ENCODE measurements at places on chromosomes 16 and 17.

GRCh38 chr16:76885776-76886537 lies 305.0 kb upstream of the MON1B start:
- no peak for DNase-seq

GRCh38 chr16:79419148-79419547 lies 181.4 kb downstream of the MAF start:
- no peak for DNase-seq

- no peak for DNase-seq
Measured at GRCh38 chr17:28047806-28048205, 5.3 kb downstream of the NLK start.

DNA sequence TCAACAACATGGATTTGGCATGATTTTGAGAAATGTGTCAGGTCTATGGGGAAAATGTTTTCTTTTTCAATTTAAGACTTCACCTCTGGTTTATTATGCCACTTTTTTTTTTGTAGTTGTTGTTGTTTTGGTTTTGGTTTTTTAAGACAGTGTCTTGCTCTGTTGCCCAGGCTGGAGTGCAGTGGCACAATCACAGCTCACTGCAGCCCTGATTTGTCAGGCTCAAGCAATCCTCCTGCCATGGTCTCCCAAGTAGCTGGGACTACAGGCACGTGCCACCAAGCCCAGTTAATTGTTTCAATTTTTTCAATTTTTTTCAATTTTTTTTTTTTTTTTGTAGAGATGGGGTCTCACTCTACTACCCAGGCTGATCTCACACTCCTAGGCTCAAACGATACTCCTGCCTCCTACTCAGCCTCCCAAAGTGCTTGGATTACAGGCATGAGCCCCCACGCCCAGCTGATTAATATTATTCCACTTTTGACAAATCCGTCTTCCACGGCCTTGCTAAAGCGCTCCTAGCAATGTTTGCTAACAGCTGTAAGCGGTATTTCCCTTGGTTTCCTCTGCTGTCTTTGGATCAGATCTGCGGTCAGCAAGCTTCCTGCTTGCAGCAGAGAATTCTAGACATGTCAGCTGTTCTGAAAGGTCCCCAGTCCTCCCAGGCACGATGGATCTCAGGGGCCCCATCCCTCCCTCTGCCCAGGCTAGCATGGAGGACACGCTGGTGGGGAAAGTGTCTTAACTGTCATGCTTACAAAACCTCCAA lies 7.0 kb upstream of the MILR1 start:
- no peak for DNase-seq

DNA sequence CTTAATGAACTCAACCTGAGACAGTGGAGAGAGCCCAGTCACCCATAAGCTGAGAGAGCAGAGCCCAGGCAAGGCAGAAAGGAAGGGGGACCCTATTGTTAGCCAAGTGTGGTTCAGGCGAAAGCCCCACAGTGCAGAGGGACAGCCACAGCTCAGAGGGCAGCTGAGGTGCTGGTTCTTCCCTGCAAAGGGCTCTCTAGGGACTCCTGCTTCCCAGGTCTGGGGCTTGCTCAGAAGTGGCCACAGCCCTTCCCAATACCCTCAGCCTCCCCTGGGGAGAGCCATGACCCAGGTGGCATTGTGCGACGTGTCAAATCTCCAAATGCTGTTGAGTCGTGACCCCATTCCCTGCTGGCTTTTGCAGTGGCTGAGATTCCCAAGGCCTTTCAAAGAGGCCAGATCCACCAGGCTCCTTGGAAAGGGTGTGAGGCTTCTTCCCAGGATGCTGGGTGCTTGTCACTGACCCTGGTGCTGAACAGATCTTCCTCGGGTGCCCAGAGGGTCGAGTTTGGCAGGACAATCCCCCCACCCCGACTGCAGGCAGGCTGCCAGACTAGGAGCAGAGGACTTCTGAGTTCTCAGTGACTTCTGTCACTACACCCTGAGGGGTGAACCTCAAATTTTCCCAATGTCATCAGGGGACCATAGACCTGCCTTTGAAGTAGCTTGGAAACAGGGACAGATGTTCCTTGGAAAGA lies 2.5 kb upstream of the CCL17 start:
- DNase-seq: no peak

DNA sequence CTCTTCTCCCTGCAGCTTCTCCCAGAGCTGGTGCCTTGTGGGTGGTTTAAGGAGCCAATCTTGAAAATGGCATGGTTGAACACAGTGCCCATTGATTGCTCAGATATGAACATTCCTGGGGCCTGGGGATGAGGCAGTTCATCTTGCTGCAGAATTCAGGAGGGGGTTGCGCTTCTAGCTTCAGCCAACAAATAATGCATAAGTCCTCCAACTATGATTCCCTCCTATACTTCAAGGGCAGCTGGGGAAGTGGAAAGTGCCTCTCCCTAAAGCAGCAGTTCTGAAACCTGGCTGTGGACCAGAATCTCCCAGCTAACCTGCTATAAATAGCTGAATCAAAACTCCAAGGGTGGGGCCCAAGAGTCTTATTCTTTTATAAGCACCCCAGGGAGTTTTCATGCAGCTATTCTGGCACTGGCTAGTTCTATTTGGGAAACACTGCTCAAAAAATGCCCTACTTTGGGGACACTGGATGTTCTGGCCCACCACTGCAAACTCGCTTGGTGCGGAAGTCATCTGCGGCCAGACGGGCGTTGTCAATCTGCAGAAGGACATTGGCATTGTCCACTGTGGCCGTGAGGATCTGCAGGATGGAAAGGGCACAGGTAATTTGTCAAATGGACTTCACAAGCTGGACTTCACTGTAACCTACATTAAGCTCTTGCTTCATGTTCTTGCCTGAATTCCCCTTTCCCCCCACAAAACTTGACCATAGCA lies 130.3 kb downstream of the CCDC144A start:
- DNase-seq: no peak

DNA sequence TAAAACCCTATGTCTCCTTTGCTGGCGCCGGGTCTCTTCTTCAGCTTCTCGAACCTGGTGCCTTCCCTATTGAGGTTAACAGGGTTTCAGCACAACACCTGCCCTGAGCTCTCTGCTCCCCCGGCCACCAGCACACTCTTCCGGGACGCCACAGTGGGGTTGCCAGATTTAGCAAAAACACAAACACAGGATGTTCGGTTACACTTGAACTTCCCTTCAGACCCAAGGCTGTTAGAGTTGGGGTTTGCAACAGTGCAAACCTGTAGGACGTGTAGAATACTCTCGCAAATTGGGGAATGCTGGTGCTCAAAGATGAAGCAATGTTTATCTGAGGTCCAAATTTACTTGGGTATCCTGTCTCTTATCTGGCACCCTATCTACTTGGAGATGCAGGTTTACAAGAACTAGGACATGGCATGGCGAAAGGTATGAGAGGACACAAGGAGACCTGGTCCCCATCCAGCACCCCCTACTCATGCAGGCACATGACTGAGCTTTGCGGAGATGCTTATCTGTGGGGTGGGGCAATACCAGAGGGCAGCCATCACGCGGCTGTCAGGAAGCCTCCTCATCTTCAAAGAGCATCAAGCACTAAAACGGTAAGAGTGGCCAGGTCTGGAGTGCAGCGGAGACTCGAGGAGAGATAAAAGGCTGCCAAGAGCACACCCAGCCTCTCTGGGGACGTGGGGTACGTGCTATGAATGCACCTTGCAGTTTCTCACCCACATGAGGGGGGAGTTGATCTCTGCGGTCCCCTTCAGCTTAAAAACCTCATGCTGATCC lies 52.8 kb downstream of the SDK2 start:
- no peak for DNase-seq

- DNase-seq: no peak
Measured at GRCh38 chr17:36132421-36132831, 28.8 kb downstream of the CCL4 start.

DNA sequence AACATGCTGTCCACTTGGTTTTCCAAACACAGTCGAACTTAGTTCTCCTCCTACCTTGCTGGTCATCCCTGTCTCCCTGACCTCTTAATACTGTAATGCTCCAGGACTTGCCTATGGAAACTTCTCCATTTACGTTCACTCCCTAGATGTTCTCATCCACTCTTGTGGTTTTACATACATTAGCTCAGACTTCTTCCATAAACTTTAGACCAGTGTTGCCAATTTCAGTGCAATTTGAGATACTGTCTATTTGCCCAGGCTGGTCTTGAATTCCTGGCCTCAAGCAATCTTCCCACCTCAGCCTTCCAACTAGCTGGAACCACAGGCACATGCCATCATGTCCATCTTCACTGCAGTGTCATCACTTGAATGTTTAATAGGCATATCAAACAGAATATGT lies 1.5 kb downstream of the MATCAP1 start:
- no peak for DNase-seq
